ENCODE measurements at places on chromosomes 5 and 9. TPM values are rescaled to one million over a fixed set of nuclear protein-coding genes. Genes with fewer than 3 reads are reported as not detected.

Gene LCN1
- total RNA-seq, result not detected

Gene ENTPD8
- 0.08 TPM for total RNA-seq

Gene ENTPD2
- 2.1 TPM for total RNA-seq

Gene HAVCR2
- 0.39 TPM for total RNA-seq

Gene NUTM2F
- total RNA-seq, result not detected

Gene ADAMTS12
- total RNA-seq, result 6.6 TPM

Gene SV2C
- not detected for total RNA-seq

Gene SEMA6A
- 0.12 TPM for total RNA-seq

Gene FBP2
- not detected for total RNA-seq

Gene COL23A1
- total RNA-seq, result not detected

Gene SEMA5A
- not detected for total RNA-seq

Gene SH3RF2
- total RNA-seq, result 2.5 TPM

Gene ARHGEF39
- total RNA-seq, result 16.6 TPM

Gene BARHL1
- not detected for total RNA-seq

Gene STPG3
- total RNA-seq, result not detected

Gene FOXD4L4
- total RNA-seq, result 0.07 TPM

Gene MUSK
- not detected for total RNA-seq

Gene WDR31
- total RNA-seq, result 1.4 TPM

All from A549 treated with GW870086 at 1 μM for 4 hours (cell line).